ENCODE measurements at places on chromosomes 3 and 15. TPM values are rescaled to one million over a fixed set of nuclear protein-coding genes. Genes with fewer than 3 reads are reported as not detected.

SLC2A2 gene
- not detected for polyA plus RNA-seq

- H3K27me3 ChIP-seq: no peaks in the 10 kb centered on the region
- no peak overlapping the region for H3K4me3 ChIP-seq
- H3K4me1 ChIP-seq: peaks cover 23% of the 10 kb centered on the region
- peak overlapping the region; percentile 33 for H3K27ac ChIP-seq
These were observed 24.3 kb downstream of the DPH3 start for GRCh38 chr3:16240229-16241023.

- no peak for DNase-seq
- no peak overlapping the region for H3K27ac ChIP-seq
- no peaks in the 10 kb centered on the region for H3K27me3 ChIP-seq
- H3K36me3 ChIP-seq: no peaks in the 10 kb centered on the region
- no peaks in the 10 kb centered on the region for H3K4me1 ChIP-seq
- no peak overlapping the region for H3K4me3 ChIP-seq
These were observed 100.1 kb downstream of the ADAMTSL3 start for GRCh38 chr15:83753872-83754493.

- no peaks in the 10 kb centered on the region for H3K36me3 ChIP-seq
- no peaks in the 10 kb centered on the region for H3K27me3 ChIP-seq
- H3K4me3 ChIP-seq: no peak overlapping the region
- DNase-seq: no peak
These were observed 37.4 kb upstream of the GALNT15 start for GRCh38 chr3:16137044-16137443.
